HFFc6 (cell line): ENCODE measurements at places on chromosomes 2 and 18.
A peak's percentile ranks its signal among the peaks of the same experiment; 100 is the strongest.

- no peak for DNase-seq
Measured at GRCh38 chr18:56083097-56083521, 495.1 kb upstream of the TCF4 start.

DNA sequence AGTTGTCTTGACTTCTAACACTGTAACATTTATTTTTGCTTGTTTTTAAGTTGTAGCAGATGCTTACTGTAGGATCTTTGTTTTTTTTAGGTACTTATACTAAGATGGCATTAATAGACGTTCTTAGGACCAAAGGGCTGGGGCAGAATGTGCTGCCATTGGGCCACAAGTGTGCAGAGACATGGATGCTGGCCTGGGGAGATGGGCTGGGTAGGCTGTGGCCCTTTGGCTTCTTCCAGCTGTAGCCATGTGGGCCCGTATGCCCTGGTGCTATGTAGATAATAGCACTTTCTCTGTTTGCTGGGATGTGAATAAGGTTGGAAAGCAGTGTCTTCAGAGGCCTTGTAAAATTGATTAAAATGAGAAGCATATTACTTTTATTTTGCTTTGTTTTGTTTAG lies 18.8 kb downstream of the RAB31 start:
- no peak for DNase-seq

GRCh38 chr2:41718705-41719104 lies 329.1 kb upstream of the PKDCC start:
- no peak for DNase-seq

GRCh38 chr2:162261032-162261945 lies 18.0 kb upstream of the FAP start:
- DNase-seq, result peak; percentile 36

- no peak for DNase-seq
Measured at GRCh38 chr2:198097630-198098029, 293.2 kb downstream of the PLCL1 start.

GRCh38 chr2:54262015-54262765 lies 6.2 kb upstream of the TSPYL6 start:
- no peak for DNase-seq

- DNase-seq, result no peak
Measured at GRCh38 chr2:9170458-9171130, 36.0 kb upstream of the ASAP2 start.

DNA sequence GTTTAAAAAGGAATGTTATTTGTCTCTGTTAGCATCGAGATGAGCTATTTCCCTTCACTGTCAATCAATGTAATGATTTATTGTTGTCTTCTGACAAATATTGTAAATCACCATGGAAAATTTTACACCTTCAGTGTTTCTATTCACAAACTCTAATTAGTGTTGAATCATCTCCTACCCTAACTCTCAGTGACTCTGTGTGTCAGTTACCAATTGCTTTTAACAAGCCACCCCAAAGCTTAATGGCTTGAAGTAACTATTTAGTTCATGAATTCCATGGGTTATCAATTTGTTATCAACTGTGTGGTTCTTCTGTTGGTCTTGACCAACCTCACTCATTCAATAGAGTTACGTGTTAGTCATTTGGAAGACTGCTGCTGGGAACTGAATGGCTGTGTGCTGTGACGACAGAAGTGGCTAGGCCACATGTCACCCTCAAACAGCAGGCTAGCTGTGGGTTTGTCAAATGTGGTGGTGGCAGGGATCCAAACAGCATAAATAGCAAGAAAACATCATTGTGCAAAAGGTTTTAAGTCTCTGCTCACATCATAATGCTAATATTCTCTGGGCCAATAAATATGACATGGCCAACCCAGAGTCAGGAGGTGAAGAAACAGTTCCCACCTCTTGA lies 910.8 kb upstream of the CDH2 start:
- no peak for DNase-seq

- no peak for DNase-seq
Measured at GRCh38 chr2:206253125-206253776, 21.2 kb upstream of the ZDBF2 start.

DNA sequence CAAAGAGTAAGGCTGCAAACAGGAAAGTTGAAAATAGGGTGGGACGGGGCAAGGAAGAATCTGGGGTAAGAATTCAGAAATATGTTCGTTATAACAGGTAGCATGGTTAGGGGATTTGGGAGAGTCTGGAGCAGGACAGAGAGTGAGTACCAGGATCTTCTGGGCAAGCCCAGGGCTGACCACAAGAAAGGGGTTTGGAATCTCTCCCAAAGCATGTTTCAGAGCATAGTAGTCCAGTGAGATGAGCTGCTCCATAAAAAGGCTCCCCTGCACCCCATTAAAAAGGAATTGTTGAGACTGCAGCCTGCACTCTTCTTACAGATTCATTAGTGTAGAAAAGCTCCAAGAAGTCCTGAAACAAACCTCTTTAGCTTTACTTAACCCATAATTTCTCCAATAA lies 291.1 kb downstream of the MTX2 start:
- DNase-seq, result peak; percentile 30

DNA sequence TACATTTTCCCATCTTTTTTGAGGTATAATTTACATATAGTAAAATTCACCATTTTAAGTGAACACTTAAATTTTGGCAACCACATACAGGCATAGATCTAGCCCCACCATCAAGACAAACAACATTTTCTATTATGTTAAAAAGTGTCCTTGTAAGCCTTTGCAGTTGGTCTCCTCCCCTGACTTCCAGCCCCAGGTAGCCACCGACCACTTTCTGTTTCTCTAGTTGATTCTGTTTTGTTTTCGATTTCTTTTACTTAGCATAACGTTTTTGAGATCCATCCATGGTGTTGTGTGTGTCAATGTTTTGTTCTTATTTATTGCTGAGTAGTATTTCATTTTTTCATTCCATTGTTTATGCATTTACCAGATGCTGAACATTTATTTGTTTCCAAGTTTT lies 135.5 kb upstream of the FOSL2 start:
- DNase-seq, result no peak

GRCh38 chr2:132621131-132621875 lies 48.7 kb downstream of the LYPD1 start:
- no peak for DNase-seq

DNA sequence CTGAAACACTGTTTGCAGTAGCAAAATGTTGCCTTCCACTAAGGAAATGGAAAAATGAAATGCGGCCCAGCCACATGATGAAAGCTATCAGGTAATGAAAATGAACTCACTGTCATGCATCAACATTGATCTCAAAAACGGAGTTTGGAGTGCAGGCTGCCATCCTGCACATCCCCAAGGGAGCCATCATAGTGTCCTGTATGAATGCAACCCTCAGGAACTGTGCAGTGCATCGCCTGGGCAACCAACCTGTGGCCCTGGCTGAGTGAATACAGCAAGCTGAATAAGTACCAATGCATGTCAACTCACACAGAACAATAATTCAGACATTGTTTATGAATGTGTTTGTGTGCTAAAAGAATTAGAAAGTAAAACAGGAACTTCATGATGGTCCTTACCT lies 23.1 kb upstream of the TXNDC2 start:
- no peak for DNase-seq

- DNase-seq, result no peak
Measured at GRCh38 chr18:4871197-4871596, 325.9 kb downstream of the AKAIN1 start.

DNA sequence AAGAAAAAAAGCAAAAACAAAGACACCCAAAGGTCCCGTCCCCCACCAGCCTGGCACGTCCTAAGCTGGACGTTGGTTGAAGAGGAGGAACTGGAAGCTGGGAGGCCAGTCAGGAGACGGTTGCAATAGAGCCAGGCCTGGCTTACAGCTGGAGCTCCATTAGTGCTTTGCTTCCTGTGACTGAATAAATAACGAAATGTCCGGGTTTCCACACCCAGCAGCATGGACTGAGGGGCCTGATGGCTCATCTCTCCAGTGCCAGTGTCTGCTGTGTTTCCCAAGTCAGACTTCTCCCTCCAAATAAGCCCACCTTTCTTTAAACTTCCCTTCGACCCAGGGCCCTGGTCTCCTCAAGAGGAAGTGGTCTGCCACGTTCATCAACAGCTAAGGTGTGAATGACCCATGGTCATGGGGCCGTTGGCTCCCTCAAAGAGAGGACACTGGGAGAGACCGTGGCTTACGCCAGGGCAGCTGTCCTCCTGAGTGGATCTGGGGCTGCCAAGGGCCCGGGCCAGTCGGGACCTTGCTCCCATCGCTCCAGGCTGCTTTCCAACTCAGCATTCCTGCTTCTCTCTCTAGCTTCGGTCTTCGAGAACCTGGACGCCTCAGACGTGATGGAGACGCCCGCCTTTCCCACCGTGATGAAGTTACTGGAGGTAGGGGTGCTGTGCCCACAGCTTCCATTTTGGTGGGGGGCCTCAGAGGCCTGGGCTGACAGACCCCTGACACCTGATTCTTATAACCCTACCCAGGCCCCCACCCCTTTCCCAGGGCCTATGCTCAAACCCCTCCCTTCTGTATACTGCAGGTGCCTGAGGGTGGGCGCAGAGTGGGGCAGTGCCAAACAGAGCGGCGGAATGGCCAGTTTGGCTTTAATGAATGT lies 44.9 kb downstream of the MYO7B start:
- no peak for DNase-seq

DNA sequence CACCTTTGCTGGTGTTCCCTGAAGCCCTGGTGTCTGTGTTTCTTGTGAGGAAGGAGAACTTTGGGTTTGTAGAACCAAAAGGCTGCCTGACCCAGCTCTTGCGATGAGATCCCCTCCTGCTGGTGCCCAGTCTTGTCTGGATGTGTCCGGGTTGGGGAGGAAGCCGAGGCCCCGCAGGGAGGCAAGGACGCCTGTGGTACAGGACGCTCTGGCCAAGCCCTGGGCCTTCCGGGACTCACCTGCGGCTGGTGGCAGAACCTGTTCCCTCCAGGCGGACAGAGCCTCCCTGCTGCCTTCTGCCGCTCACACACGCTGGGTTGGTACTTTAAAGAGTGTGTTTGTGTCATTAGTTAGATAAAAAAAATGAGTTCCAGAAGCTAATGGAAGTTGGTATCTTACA lies 616.2 kb downstream of the GALR1 start:
- no peak for DNase-seq

DNA sequence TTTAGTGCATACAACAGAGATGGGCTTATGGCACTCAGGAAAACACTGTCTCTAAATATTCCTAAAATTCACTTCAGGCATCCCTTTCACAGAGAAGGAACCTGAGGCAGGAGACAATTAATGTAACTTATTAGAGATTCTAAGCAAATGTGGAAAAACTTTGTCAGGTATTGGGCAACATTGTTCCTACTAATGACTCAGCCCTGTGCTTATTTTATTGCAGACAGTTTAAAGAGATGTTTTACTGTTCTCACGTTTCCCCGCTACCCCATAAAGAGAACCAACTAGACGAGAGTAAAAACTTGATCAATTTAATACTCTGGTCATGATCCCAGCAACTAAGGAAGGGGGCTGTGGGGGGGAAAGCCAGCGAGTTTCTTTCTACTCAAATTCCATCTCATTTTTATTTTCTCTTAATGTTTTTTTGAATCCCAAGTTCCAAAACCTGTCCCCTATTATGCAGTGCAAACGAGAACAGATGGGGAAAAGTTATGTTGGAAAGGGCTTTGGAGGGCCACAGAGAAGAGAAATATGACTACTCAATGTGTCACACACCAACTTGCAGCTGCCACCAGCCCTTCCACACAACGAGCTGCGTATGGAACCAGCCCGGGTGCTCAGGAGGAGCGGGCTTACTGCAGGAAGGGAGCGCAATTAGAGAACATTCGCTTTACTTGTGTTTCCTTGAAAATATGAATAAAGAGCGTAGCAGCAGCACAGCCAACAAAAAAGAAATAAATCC lies 18.7 kb upstream of the ACVR1 start:
- DNase-seq, result peak; percentile 65

GRCh38 chr2:206063635-206064034 lies 22.3 kb downstream of the INO80D start:
- DNase-seq, result no peak

- DNase-seq, result no peak
Measured at GRCh38 chr2:126823951-126824350, 74.7 kb upstream of the TEX51 start.

DNA sequence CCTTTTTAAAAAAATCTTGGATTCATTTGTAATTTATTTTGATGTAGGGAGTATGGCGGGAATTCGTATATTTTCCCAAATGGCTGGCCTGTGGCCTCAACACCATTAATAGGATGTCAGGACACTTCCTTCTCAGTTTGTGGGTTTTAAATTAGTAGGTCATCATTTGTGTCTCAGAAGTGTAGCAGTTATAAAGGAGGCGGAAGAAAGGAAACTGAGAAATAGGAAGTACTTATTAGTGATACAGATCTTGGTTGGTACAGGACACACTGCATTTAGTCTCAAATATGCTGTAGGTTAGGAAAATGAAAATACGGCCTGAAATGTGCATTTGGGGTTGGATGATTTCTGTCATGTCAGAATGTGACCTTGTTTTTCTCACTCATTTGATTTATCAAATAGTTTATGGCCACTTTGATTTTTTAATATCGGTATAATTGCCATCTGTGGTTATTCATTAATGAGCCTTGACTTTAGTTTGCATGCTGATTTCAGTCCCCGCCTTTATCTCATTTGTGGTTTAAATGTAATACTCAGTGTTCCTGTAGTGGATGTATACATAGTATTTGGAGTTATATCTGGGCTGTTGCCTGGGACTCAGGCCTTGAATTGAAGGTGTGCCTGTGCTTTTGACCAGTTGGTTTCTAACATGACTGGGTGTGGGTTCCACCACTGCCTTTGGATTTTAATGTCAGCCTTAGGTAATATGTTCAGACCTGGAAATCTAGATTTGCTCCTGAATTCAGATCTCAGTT lies 31.4 kb downstream of the ZCCHC2 start:
- no peak for DNase-seq

GRCh38 chr2:54772531-54772930 lies 49.1 kb downstream of the EML6 start:
- no peak for DNase-seq

- DNase-seq, result no peak
Measured at GRCh38 chr2:133405252-133405651, 163.0 kb downstream of the NCKAP5 start.

- peak; percentile 68 for DNase-seq
Measured at GRCh38 chr2:189836644-189837043, 52.4 kb downstream of the PMS1 start.

GRCh38 chr2:106338043-106338442 lies 130.2 kb downstream of the RGPD3 start:
- no peak for DNase-seq

DNA sequence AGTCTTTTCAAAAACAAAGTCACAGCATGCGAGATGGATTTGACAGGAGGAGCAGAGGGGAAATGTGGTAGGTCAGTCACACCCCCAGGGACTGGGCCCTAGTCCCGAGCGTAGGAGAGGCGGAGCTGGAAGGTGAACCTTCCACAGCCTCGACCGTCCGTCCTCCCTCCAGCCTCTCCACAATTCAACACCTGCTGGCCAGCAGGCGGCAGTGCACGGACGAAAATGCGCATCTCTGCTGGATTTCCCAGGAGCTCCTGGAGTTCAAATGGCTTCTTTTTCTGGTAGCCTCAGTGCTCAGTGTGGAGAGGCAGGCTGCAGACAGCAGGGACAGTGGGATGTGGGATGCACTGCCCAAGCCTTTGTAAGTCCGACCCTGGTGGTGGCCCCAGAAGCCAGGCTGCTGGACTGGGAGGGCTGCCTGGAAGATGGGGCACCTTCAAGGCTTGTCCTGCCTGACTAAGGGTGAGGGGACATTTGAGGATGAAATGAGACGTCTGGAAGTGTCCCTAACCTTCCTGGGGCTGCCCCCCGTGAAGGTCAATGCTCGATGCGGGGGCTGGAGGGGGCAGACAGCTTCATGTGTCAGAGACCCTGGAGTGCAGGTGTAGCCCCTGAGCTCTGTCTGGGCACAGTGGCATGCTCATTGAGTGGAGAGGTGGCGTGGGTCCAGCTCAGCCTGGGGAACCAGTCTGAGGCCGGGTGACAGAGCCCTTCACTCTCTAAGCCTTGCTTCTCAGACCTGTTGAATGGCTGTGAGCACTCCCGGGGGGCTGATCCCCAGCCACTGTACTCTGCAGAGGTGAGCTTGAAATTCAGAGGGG lies 189.5 kb downstream of the TFCP2L1 start:
- peak; percentile 53 for DNase-seq
